ENCODE measurements at places on chromosomes 5 and 9.

- no peak for DNase-seq
These were observed 132.6 kb upstream of the PDE4D start for GRCh38 chr5:60026161-60026560.

GRCh38 chr9:69273161-69273560, 51.9 kb upstream of the ENTREP1 start:
- no peak for DNase-seq

- DNase-seq, result no peak
These were observed 340.1 kb upstream of the PRR16 start for GRCh38 chr5:120124031-120124430.

DNA sequence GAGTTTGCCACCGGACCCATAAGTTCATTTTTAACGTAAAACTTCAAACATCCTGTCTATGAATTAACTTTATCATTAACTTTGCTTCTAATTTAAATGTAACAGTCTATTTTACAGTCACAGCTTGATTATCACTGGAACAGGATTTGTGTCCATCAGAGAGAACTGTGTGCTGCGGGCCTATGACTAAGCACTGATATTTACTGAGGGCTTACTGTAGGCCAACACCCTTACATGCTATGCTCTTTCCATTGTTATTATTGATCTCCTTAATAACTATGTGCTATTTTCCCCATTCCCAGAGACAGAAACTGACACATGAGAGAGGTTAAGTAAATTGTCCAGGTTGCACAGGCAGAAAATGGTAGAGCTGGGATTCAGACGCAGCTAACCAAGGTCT, 24.0 kb upstream of the GPR151 start:
- no peak for DNase-seq

GRCh38 chr9:36664806-36665205, 92.1 kb downstream of the MELK start:
- no peak for DNase-seq

DNA sequence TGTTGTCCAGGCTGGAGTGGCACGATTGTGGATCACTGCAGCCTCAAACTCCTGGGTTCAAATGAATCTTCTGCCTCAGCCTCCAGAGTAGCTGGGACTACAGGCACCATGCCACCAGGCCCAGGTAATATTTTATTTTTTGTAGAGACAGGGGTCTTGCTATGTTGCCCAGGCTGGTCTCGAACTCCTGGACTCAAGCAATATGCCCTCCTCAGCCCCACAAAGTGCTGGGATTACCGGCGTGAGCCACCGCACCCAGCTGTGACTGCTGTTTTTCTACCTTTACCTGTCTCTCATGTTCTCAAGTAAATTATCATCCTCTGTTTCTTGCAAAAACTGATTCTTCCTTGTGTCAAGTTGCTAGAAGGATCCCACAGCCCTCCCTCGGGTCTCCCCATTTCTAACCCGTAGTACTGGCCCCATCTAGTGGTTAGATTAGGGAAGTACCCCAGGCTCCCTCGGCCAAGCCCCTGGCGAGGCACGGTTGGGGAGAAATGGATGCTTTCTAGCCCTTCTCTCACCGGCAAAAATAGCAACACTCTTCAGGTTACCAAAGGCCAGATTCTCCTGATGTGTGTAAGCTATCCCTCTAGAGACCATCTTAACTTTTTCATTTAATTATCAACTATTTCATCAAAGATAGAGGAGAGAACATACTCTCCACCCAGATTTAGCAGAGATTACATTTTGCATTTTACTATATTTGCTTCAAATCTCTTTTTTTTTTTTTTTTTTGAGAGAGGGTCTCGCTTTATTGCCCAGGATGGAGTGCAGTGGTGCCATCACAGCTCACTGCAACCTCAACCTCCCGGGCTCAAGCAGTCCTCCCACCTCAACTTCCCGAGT, 19.2 kb upstream of the TOR1B start:
- peak; percentile 83 for DNase-seq

GRCh38 chr5:158999339-158999738, 100.4 kb downstream of the EBF1 start:
- no peak for DNase-seq

DNA sequence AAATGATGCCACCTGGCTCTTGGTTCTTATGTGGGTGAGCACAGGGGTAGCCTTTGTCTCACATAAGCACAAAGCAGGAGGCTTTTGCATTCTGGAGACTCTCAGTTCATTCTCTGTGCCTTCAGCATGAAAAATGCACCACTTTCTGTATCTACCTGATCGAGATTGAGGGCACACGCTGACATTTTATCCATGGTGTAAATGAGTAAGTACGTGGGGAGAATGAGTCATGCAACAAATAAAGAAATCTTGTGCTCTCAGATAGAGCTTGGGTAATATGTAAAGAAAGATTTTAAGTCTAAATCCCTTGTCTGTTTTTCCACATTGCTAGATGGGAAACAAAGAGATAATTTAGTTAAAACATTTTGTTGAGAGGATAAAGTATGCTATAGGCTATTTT, 607.2 kb upstream of the WWC1 start:
- no peak for DNase-seq

DNA sequence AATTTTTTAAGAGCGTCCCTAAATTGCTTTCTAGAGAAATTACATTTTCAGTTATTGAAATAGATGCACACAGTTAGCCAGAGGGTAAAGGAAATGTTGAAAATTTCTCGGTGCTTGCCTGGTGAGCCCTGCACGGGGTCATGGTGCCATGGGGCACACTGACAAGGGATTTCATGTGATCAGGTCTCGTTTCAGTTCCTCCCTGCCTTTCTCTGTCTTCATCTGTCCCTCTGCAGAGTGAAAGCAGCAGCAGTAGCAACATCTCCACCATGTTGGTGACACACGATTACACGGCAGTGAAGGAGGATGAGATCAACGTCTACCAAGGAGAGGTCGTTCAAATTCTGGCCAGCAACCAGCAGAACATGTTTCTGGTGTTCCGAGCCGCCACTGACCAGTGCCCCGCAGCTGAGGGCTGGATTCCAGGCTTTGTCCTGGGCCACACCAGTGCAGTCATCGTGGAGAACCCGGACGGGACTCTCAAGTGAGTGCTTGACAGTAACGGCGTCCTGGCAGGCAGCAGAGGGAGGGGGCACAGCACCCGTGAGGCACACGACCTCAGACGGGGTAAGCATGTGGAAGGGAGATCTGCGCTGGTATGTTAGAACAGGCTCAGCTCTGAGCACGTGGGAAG, 89.1 kb upstream of the OTULINL start:
- DNase-seq, result no peak

DNA sequence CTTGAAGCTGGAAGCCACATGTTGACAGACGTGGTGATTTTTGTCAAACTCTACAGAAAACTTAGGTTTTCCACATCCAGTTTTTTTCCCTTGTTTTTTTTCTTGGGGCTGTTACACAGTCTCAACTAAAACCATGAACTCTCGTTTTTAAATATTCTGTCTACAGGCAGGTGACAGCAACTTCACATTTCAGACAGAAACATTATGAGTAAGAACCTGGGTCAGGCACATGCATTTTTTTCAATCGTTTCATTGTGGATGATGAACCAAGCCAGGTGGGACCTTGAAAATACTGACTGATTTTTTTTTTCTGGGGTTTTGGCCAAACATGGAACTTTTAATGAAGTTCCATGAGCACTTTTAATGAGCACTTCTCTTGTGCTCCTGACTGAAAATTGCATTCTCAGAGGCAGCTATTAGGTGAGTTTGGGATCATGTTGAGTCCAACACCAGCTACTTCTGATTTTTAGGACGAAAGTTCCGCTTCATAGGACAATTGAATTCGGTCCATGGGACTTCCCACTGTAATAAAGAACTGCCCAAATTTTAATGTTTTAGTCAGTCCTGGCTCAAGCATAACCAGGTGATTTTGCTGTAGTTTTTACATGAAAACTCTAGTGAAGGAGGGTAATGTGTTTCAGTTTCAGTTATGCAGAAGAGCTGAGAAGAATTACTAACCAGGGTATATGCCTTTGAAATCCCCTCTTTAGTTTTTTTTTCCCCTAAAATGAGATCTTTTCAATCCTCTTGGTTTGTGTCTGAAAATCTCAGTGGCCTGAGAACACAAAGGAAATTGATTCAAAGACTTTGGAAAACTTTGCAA, 93.2 kb upstream of the ADAMTS16 start:
- DNase-seq, result no peak

DNA sequence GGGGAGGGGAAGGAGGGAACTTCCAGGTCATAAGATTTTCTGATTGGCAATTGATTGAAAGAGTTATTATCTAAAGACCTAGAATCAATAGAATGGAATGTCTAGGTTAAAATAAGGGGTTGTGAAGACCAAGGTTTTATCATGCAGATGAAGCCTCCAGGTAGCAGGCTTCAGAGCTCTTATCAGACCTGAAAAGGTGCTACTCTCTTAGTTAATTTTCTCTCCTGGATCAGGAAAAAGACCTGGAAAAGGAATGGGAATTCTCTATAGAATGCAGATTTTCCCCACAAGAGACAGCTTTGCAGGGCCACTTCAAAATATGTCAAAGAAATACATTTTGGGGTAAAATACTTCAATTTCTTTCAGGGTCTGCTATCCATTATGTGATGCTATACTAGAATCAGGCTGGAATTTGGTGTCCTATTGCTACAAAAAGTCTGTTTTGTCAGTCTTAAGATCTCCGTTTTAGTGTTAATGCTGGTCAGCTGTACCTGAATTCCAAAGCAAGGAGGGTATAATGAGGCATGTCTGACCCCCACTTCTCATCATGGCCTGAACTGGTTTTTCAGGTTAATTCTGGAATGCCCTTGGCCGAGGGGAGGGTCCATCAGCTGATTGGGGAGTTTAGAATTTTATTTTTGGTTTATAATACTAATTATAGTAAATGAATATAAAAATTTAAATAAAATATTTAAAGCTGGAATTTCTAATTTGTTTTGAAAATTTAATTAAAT, 16.6 kb upstream of the STOM start:
- no peak for DNase-seq

DNA sequence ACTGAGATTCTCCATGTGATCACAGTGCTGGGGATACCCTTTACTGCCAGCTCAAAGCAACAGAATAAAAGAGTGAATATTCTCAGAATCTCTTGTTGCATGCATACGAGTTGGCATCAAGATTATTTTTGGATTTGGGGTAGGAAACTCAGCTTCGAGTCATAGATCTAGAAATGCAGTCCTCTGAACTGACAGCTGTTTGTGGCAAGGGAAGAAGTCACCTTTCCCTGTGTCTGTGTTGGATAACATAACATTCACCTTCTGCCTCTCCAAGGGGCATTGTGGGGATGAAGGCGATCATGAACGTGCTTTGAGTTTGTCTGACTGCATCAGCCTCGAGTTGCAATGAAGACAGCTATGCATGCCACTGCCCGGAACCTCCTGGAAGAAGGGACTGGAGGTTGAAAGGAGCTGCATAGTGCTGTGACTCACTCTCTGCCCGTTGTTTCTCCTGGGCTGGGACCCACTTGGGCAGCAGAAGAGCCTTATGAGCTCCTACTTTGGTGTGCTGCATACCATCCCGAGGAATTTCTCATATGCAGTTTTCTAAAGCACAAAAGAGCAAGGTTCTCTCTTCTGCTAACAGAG, 231.7 kb downstream of the ARHGAP26 start:
- no peak for DNase-seq

DNA sequence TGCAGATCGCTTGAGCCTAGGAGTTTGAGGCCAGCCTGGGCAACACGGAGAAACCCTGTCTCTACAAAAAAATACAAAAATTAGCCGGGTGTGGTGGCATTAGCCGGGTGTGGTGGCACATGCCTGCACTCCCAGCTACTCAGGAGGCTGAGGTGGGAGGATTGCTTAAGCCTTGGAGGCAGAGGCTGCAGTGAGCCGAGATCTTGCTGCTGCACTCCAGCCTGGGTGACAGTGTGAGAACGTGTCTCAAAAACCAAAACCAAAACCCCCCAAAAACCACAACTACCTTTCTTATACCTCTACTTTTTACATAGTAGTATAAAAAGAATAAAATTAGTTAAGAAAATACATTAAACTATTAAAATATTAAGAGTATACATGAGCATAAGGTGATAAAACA, 121.2 kb downstream of the RAPGEF6 start:
- DNase-seq, result no peak

- no peak for DNase-seq
These were observed 18.4 kb downstream of the ADAMTS16 start for GRCh38 chr5:5158472-5158895.

GRCh38 chr5:92749943-92750342, 831.1 kb downstream of the NR2F1-AS1 start:
- DNase-seq, result no peak

DNA sequence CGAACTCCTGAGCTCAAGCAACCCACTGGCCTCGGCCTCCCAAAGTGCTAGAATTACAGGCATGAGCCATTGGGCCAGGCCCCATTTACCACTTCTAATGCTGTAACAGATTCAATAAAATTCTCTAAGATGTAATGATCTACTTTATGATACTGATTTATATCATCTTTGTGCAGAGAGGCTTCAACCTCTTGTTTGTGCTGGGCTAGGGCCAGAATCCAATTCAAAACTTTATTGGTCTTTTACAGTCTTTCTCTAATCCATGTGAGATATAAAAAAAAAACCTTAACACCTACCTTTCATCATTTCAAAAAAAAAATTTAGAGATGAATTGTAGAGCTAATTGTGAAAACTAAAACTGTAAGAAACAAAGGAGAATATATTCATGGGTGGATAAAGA, 8.2 kb upstream of the BTF3 start:
- DNase-seq, result no peak

DNA sequence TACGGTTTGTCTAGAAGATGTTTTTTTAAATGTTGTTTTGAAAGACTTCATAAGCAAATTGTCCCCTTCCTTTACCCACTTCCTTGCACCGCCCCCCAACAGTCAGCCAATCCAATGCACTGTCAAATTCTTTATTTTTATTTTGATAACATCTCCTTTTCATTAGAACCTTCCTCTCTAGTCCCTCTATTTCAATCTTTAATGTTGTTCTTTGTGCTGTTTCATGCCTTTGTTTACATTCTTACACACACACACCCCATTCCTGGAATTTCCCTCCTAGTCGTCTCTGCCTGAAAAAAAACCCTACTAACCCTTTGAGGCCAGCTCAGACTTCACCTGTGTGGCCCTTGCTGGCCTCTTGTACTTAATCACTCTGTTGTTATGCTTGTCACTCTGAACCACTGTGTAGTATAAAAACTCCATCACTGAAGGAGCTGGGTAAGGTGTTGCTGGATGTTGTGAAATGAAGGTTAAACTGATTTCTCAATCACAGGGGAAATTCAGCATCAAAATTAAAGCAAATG, 133.4 kb downstream of the UGCG start:
- DNase-seq, result no peak

- no peak for DNase-seq
These were observed 6.5 kb downstream of the SFXN1 start for GRCh38 chr5:175484829-175485228.

- DNase-seq, result no peak
These were observed 42.9 kb downstream of the OLFM1 start for GRCh38 chr9:135130207-135130976.
